ENCODE measurements at places on chromosomes 5 and 9.

GRCh38 chr9:93577078-93577974 lies 942 bp downstream of the PHF2 start:
- no peak for DNase-seq

DNA sequence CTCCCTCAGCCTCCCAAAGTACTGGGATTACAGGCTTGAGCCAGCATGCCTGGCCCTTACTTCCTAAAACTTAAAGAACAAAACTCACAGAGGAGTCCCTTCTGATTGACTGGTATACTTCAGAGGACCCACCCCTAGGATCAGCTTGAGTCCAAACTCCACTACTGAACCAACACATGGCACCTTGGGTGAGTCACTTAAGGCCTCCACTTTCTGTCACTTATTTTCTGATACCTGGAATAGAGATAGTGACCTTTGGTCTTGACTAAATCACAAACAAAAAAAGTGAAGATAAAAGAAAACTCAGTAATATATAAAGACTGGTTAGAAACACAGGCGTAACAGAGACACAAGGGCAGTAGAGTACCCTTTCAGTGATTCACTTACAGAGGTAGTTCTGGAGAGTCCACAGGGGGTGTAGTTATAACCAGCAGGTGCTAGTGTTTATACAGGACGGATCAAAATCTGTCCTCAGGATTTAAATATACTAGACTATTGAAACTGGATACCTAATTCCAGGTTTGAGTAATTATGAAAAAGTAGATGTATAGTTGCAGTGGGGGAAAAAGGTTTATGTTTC lies 274.3 kb upstream of the ANKRD55 start:
- DNase-seq, result no peak

GRCh38 chr5:174355208-174355612 lies 309.7 kb downstream of the NSG2 start:
- peak; percentile 4 for DNase-seq

DNA sequence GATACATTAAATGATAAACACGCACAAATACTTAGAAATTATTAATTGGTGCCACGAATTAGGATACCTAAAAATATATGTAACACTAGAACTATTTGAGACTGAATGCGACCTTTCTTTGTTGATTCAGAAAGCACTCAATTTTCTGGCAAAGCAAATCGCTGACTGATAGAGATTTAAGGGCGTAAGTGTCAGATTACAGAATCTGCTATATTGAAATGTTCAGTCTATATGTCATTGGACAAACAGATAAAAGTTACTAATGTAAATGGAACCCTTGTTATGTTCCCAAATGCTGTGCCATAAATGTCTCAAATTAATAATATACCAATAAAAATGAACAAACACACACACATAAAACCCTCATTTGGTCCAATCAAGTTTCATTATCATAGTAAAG lies 137.9 kb downstream of the MPDZ start:
- DNase-seq, result no peak

DNA sequence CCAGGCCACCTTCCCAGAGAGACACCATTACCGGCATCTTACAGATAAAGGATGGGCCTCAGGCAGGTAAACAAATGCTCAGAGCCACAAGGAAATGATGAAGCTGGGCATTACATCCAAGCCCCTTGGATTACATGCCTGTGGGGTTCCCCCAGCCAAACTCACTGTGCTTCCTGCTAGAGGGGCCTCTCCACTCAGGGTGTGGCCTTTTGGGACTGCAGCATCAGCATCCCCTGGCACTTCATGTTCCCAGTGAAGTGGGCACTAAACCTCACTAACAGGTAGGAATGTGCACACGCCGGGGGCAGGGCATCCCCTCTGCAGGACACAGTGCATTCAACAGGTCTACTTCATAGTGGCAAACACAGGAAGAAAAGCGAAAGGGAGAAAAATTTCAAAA lies 125.9 kb downstream of the ROR2 start:
- DNase-seq, result no peak

DNA sequence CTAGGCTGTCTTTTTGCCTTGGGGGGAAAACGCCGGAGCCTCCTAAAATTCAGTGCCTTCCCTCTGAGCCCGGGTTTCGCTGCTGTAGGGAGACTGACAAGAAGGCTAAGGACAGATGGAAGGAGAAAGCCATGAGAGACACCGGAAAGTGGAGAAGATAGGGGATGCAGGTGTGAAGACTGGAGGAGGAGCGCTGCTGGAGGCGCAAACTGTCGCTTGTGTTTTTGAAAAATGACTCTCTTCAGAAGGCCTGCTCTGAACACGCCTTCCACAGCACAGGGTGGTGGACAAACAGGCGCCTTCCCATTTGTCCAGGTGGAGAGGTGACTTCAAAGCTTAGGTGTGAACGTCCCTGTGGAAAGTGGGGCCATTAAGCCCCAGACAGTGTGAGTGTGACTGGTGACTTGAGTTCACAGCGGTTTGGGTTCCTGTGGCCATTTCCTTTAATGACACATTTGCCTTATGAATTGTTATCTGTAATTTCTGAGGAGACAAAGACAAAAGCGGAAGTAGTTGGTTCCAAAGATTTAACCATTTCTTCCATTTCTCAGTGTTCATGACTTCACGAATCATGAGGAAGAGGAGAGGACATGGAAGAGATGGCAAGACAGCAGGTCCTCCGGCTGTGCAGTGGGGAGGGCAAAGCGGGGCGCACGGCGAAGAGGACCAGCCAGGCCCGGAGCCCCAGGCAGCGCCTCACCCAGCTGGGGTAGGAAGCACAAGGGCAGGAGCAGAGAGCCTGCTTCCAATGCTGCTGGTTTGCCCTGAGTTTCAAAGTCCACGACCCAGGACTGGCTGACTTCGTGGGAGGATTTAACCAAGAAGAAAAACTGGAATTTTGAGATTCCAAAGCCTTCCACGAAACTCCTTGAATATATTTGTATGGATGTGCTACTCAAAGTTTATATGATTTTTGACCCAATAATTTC lies 27.8 kb upstream of the SEMA4D start:
- no peak for DNase-seq

- DNase-seq, result no peak
Measured at GRCh38 chr5:142079306-142079721, 29.3 kb upstream of the NDFIP1 start.

- no peak for DNase-seq
Measured at GRCh38 chr9:16361118-16361517, 509.4 kb downstream of the BNC2 start.

DNA sequence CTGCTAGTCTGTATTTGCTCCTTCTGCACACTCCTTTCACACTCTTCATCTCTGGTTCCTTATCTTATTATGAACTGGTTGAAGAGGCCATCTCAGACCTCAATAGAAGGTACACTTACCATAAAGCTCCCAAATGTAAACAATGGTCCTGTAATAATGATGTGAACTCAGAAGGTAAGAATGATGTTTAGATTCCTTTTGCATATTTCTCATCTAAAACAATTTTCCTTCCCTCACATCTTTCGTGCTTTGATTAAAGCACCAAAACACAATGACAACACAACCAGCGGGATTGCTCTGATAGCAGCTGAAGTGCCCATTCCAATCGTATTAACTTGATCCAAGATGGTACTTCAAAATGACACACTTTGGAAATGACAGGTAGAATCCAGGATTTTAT lies 34.3 kb downstream of the NFIB start:
- no peak for DNase-seq

DNA sequence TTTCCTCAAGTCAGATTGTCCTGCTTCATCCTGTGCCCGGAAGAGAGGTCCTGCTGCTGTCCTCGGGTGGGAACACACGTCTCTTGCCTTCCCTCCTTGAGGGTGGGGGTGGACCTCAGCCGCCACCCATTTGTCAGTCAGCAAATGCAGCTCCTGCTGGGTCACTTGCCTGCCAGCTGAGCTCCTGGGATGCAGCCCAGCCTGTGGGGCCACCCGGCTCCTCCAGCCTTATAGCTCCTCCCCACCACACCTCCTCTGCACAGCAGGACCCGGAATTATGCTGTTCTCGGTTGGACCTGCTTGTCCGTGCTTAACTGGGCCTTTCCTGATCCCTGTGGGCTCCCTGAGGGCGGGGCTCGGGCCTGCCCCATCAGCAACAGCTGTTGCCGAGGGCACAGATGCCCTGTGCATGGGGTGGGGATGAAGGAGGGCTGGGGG lies 52.7 kb downstream of the RXRA start:
- no peak for DNase-seq

DNA sequence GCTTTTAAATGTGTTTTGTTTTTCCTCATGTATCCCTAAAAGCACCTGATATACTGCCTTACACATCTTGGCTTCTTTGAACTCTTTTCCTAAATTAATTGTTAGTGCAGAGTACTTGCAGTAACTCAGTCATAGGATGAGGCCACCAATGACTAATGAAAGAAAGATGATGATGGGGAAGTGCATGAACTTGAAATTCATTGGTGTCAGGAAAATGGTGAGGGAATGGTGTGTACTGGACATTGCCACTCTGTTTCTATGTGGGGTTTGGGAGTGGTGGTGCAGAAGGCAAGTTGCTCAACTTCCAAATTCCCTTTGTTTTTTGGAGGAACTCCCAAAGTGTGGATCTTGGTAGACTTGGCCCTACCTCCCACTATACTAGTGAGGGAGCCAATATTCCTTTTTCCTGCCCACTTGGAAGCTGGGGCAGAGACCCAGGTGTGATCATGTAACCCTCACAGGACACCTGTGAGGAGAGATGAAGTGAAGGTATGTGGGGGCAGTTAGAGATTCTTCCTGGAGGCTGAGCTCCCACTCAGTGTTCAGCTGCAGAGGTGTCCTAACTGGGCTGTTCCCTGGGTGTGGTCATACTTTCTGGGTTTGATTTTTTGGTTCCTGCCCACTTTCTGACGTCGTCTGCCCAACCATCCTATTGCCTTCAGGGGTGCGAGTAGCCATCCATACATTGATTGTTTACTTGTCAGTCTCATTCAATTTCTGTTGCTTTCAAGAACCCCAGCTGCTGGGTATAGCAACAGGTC lies 298.5 kb downstream of the MAST4 start:
- DNase-seq, result no peak

DNA sequence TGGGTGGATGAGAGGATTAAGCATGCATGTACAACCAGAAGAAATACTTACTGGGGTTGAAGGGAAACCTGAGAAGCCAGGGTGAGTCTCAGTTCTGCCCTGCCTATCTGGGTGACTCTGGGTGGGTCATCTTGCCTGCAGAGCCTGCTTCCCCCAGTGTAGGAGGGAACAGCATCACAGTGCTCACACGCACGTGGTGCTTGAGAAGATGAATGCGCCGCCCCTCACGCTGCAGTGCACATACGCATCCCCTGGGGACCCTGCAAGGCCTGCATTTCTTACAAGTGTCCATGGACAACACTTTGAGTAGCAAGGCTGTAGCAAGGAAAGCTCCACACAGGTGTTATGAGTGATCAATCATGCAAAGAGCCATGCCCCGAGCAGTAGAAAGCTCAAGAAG lies 18.7 kb upstream of the GABBR2 start:
- no peak for DNase-seq

DNA sequence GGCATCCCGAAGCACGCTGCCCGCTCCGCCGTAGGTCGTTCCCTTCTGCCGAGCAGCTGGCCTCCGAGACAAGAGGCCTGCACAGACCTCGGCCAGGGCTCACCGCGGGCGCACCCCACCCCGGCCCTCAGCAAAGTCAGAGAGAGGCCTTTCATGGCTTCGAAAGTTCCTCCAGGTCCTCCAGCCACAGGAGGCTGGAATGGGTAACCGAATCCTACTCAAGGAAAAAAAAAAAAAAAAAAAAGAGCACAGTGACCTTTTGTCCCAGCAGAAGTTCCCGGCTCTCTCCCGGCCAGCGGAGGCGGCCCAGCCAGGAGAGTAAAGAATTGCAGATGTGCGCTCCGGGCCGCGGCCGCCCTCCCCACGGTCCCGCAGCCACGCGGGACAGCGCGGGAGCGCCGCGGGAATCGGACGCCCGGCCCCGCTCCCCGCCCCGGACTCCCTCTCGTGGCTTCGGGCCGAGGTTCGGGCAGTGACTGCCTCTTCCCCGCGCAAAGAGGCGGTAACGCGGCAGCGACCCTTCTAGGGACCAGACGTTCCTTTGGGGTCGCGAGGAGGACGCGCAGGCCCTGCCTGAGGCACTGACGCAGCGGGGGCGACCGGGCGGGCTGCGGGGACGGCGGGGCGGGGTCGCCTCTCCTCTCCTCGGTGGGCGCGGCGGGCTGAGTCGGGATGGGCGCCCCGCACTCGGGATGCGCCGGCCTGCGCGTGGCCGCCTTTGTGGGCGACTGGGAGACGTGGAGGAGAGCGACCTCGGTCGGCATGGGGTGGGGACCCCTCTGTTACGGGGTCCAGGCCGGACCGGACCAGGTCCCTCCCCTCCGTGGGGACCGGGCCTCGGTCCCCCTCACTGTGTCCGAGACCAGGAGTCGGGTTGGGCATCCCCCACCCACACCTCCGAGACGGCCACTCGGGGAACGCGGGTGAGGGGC lies 754 bp downstream of the GFPT2 start:
- no peak for DNase-seq

DNA sequence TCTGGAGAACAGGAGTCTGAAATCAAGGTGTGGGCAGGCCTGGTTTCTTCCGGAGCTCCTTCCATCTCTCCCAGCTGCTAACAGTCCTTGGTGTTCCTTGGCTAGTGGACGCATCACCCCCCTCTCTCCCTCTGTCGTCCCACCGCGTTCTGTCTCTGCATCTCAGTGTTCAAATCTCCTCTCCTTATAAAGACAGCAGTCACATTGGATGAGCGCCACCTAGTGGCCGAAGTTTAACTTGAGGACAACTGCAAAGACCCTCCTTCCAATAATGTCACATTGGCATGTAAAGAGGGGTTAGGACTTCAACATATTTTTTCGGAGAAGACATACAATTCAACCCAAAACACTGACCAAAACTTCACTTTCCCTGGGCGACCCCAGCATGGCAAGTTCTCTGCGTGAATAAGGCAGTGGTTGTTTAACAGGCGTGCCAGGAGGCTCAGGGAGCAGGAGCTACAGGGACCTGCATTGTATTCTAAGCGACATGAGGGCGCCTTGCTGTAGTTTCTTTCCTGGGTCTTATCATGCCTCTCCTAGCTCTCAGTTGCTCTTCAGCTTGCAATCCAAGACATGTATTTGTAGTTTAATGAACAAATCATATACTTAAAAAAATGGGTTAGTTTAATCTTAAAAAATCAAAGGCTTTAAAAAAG lies 27.9 kb upstream of the BASP1 start:
- no peak for DNase-seq

DNA sequence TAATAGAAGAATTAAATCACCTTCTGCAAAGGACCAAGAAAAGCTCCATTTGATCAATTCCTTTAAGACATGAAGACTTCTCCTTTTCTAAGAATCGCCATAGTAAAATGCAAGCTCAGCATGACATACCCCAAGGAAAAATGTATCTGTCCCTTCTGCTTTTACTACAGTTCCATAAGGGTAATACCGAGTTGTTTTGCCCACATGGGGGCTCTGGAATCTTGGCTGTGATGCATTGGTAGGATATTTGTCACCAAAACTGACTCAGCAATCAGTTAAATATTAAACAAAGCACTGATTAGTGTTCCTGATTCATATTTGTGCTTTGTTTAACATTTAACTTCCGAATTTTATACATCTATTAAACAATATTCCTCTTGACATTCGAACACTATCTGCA lies 24.3 kb upstream of the KCNIP1 start:
- DNase-seq, result peak; percentile 61

DNA sequence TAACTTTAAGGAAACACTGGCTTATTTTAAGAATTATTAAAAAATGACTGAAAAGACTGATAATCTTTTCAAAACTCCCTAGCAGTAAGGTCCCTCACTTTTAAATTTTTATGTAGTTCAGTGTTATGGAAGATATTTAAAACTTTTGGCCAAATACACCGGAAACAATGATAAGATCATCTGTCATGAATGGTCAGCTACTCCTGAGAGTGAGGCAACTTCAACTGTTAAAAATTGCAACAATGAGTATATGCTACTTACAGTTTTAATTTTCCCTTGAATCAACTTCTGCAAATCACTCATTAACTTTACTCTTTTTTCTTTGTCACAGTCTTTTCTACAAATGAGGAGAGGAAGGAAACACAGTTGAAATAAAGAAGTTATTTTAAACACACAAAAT lies 10.8 kb downstream of the PUM3 start:
- DNase-seq, result no peak

Data from kidney epithelial cell (primary cell).